ENCODE measurements at places on chromosomes 11 and 22. TPM values are rescaled to one million over a fixed set of nuclear protein-coding genes. Genes with fewer than 3 reads are reported as not detected.

- peak; percentile 82 for DNase-seq
These were observed at the start of gene SCYL1 for GRCh38 chr11:65524741-65525545. Gene SCYL1 (plus strand): TSS chr11:65525083. CDS start chr11:65525154, 71 bp downstream.

DNA sequence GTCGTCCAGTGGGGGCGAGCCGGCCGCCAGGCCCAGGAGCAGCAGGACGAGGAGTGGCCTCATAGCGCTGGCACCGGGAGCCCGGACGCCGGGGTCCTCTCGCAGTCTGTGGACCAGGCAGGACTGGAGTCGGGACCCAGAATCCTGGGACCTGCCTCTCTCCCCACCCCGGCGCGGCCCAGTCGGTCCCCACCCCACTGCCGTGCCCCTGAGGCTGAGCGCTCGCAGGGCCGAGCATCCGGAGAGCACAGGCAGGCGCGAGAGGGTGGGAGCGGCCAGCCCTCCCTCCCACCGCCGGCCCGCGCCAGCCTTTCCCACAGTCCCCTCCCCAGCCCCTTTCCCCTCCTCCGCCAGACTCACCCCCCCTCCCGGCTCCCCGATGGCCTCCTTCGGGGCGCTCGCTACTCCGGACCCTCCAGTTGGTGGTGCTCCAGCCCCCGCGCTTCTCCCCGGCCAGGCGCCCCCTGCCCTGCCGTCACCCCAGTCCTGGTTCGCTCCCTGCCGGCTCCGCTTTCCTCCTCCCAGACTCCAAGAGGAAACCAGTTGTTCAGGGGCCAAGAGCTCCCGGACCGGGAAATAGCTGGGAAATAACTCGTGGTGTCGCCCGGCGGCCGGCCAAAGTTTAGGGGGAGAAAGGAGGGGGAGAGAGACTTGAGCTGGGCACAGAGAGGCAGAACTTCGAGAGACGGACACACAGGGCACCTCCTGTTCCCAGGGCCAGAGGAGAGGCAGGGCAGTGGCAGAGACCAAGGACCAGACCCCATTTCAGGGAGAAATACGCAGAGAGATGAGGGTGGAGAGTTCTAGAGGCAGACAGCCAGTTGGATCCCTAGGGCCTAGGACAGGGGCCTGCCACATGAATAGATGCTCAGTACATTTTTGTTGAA is at the start of gene C1QTNF5:
TSS of gene C1QTNF5 (minus strand) at position 549 of the 887 bp plus-strand sequence. CDS start at position 63, 486 bp downstream.
- peak; percentile 91 for DNase-seq

GRCh38 chr11:79940974-79941735 is 500.3 kb upstream of the TENM4 start:
- DNase-seq: no peak

GRCh38 chr22:17806437-17806836 is 32.2 kb upstream of the BID start:
- DNase-seq: no peak

Gene GRK3
- total RNA-seq: 3.8 TPM

- no peak for DNase-seq
These were observed 1.1 kb downstream of the DNAL4 start for GRCh38 chr22:38792833-38793232.

Gene SSH3
- 14.9 TPM for total RNA-seq

DNA sequence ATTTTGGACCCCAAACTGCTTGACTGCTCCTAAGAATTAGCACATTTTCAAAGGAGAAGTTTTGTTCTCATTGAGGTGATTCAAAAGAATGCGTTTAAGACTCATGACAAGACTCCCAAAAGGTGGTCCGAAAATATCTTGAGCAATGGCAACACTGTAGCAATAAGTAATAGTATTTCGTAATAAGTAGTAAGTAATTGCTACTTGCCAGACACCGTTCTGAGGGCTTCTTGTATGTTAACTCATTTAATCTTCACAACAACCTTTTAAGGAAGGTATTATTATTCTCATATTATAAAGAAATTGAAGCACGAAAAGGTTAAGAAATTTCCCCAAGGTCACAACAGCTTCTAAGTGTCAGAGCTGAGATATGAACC is 184.0 kb upstream of the SORL1-AS1 start:
- no peak for DNase-seq

DNA sequence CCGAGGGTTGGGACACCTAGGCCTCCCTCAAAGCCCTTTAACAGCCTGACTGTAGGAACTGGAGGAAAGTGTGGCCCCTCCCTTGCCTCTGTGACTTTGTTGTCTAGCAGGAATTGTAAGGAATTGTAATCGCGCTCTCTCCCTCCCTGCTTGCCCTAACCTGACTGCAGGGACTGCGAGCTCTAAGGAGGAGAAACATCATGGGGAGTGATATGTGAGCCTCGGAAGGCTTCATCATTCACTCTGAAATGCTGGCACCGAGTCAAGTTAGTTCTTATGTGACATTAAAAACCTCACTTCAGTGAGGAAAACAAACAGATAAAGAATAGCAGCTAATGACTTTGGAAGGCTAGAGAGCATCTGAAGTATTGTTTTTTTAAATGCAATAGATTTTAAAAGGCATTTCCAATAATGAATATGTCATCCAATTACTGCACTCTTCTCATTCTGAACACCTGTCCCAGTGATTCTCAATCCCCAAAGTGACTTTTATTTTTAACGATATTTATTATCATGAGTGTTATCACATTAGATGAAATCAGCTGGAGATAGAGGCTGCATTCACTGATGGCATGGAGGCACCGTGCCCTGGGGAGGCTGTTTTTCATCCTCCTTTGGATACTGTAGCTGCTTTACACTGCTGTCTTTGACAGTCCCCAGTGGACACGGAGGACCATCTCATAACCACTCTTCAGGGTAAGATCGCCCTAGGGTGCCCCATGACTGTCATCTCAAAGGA is 58.5 kb upstream of the NTM start:
- DNase-seq: no peak

- DNase-seq: no peak
These were observed 17.2 kb downstream of the LINC01488 start for GRCh38 chr11:69498614-69499175.

Gene FIBIN
- 10.5 TPM for total RNA-seq

Gene UBQLN3
- total RNA-seq: 0.14 TPM

Gene PRAME
- total RNA-seq: not detected

Gene IGF2
- 75.0 TPM for total RNA-seq

DNA sequence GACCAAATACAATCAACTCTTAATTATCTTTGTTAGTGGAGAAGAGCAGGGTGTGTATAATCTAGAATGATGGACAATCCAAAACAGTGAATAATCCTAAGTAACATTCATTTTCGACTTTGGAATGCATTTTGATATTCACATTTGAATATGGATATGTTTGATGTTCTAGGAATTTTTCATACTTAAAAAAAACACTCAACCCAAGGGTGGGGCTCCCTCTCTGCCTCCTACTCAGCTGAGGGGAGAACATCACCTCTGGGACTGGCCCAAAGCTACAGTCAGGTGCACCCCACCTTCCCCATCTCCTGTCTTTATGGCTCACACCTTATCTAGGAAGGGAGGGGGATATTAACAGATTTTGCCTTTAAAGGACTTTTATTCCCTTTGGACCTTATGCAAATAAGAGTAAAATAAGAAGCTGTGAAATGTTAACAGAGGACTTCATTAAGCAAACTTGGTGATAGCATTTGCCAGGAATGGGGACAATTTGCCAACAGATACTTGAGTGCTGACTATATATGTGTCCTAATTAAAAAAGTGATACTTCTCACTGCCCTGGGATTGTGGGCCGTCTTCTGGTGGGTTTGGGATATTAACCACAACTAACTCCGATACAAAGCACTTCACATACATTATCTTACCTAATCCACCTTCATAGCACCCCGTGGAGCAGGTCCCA is 187.0 kb downstream of the ST3GAL4 start:
- DNase-seq: no peak

GRCh38 chr11:12198251-12199222 is 88.1 kb downstream of the MICAL2 start:
- no peak for DNase-seq

DNA sequence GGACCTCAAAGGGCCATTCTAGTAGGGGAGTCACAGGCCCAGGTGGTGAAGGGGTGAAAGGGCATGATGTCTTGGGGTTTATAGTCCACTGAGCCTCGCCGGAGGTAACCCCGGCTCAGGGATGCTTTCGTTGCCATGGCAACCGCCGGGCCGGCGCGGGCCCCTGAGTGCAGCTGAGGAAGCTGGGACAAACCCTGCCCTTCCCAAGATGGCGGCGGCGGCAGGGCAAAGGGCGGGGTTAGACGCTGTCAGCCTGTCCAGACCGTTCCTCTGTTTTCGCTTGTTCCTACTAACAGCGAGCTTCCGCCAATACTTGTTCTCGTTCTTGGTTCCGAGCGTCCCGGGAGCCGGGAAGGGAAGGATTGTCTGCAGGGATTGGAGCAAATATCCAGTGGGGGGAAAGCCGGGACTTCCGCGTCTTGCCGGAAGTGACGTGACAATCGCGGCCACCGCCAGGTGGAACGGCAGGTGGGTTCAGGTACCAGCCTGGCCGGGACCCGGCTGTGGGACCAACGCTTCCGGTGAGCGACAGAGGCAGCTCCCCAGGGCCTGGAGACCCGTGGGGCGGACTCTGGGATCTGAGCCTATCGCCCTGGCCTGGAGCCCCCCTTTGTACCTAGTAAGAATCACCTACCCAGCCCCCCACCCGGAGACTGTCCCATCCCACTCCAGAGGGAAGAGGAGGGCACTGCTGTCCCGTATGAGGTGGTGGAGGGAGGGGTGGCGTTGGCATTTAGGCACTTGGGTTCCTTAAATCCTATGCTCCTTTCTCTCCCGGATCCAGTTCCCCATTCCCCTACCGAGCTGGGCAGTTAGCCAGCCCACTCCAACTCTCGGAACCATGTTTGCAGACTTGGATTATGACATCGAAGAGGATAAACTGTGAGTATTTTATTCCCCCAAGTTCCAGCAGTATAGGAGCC is at the start of gene PICK1:
TSS of gene PICK1 (plus strand) at position 436 of the 923 bp plus-strand sequence. CDS start at position 842, 406 bp downstream.
- DNase-seq: peak; percentile 84

- no peak for DNase-seq
These were observed 4.5 kb downstream of the NCF4 start for GRCh38 chr22:36865346-36865745.

Gene TREH
- not detected for total RNA-seq

GRCh38 chr22:46656856-46657654 is 36.9 kb downstream of the GRAMD4 start:
- no peak for DNase-seq

- no peak for DNase-seq
These were observed 267.6 kb upstream of the TENM4 start for GRCh38 chr11:79708319-79708932.

DNA sequence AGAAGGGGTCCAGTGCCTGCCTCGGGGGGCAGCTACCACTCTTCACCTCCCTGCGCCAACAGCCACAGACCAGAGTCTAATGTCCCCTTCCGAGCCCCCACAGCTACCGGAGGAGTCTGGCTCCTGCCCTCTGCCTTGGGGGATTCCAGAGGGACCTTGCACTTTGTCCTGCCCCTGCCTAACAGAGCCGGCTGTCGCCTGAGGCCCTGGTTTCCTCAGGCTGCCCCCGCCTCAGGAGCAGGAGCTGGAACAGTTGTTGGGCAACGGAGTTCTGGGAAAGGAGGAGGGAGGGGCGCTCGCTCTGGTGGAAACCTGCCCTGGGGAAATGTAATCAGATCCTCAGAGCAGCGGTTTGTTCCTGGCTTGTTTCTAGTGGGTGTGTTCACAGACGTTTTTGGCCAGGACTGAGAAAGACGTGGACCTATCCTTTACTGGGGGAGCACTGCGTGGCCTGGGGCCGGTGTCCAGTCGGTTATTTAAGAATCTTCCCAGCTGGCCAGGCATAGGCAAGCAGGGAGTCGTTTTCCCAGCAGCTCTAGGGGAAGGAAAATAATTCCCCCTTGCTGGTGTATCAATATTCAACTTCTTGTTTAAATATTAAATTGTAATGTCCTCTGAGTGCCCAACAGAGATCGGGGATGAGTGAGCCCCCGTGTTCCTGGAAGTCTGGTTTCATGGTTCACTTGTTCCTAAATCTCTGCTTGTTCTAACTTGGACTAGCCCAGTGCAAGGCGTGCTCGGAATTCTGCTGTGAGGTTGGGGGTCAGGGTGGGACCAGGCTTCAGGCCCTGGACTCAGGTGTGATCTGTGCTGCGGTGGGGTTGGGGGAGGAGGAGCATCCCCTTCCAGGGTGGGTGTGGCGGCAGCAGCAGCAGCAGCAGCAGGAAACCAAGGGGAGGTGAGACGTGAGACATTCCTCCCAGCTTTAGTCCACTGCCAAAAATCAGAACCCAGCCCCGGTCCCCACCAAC is 32.1 kb downstream of the A4GALT start:
- DNase-seq: peak; percentile 90

Gene APOA4
- not detected for total RNA-seq

- no peak for DNase-seq
These were observed 9.8 kb downstream of the TRAF6 start for GRCh38 chr11:36500315-36500721.

Gene TUG1
- 33.6 TPM for total RNA-seq

DNA sequence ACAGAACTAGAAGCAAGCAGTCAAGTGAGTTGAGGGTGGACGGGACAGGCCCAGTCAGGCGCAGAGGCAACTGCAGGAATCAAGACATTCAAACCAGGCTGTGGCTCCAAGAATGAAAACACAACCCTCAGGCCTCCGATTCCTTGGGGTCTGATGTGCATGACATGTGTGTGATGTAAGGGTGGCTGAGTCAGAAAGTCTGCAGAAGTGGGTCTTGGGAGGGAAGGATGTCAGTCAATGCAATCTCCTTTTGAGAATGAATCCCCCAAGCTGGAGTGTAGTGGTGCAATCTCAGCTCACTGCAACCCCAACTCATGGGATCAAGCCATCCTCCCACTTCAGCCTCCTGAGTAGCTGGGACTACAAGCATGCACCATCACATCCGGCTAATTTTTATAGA is 15.9 kb upstream of the PDE2A start:
- DNase-seq: no peak

DNA sequence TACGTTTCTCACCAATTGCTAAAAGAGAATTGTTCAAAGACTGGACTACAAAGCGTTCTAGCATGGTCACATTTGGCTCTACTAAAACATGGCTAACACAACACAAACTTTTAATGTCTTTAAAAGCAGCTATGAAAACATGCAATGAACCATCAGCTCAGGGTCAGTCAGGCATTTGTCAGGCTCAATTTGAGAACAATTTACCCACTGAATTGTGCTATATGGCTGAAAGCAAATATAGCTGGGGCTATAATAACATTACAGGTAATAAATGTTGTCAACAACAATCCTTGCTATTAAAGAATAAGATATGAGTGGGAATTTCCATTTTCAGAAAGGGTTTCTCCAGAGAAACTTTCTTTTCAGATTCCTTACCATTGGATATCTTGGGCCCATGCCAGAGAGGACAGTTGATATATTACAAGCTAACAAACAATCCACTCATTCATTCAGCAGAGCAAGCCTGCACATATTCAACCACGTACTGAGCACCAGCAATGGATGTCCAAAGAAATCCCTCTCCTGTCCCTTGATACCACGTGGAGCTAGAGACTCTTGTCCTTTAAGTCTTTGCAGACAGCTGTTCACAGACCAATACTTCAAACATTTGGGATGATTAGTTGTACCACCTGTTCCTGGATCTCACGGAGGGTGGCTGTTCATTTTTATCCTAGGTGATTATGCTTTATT is 82.5 kb upstream of the DDI1 start:
- DNase-seq: no peak

DNA sequence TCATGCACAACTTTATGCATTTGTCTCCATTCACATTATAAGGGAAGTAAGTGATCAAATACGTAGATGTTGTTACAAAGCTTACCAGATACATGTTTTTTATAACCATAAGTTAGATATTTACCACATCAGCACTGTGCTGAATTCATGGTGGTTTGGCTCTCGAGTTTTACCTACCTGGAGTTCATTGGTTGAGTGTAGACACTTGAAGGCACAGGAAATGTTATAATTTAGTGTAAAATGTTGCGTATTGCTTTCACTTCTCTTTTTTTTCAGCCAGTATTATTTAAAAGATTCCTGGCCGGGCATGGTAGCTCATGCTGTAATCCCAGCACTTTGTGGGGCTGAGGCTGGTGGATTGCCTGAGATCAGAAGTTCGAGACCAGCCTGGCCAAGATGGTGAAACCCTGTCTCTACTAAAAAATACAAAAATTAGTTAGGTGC is 53.1 kb upstream of the GRK2 start:
- DNase-seq: no peak
